ENCODE measurements at places on chromosomes 5 and 9.

DNA sequence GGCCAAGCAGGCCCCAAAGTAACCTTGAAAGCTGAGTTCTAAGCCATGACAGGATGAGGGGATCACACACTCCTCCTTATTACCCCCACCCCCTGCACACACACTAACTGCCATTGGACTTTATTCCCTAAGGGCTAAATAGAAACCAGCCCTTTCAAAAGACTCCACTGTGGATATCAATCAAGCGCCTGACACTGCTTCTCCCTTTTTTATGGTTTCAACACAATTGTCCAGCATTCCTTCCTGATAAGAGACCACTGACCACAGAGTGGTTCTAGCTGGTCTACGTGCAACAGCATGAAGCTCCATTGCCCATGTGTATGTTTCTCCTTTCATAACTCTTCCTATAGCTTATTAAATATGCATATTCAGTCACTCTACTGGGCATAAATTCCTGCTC, 34.7 kb downstream of the PAEP start:
- no peak for DNase-seq

DNA sequence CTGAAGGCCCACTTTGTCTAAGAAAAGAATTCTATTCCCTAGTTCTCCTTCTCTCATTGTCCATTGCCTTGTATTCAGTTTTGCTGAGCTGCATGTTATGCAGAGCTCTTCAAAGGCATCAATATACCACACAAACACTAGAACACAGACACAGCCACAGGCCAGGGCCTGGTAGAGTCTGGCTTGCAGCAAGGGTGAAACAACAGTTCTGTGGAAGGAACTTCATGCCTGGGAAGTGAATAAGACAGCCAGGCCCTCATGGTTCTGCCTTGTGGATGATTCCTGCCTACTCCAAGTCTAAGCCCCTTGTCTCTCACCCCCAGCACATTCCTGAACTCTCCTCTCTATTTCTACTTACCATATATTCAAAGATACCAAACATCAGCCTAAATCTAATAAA, 30.8 kb downstream of the KLHL3 start:
- DNase-seq: no peak

DNA sequence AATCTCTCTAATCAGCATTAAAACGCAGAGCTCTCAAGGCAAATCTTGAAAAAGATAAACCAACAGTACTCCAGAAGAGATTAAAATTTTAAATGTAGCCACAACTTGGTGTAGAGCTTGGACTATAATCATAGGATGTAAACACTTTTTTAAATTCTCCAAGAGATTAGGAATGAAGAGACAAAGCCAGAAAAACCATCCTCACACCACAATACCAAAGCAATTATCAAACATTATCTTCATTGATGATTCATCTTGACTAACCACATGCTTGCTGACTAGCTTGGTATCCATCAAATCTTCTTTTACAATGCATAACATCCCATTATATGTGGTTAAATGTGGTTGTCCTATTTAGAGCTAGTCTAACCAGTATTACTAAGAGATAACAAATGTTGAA, 815.1 kb downstream of the TLE1 start:
- DNase-seq: no peak

- DNase-seq: no peak
These were observed 69.9 kb downstream of the LRSAM1 start for GRCh38 chr9:127520941-127521918.

All from activated CD4-positive, alpha-beta T cell treated with anti-CD3 and anti-CD28 coated beads, Interleukin-2, amount 50 U/mL, for 1 hour (primary cell).